Colonic mucosa (tissue), 4 donors: ENCODE measurements at places on chromosomes 5 and 9. TPM values are rescaled to one million over a fixed set of nuclear protein-coding genes. Genes with fewer than 3 reads are reported as not detected.

CDO1 gene
- 0.58 TPM for total RNA-seq

TIMD4 gene
- 2.8 TPM for total RNA-seq

TAS2R1 gene
- total RNA-seq = not detected

KCNT1 gene
- not detected for total RNA-seq

MYOZ3 gene
- 0.32 TPM for total RNA-seq

SMIM33 gene
- total RNA-seq = 3.4 TPM

SEC61B gene
- total RNA-seq = 166 TPM

RGS7BP gene
- 0.12 TPM for total RNA-seq

PRRC1 gene
- total RNA-seq = 79.9 TPM

CYLC2 gene
- total RNA-seq = not detected

AGXT2 gene
- total RNA-seq = not detected

C9orf153 gene
- not detected for total RNA-seq

PFN3 gene
- not detected for total RNA-seq
